ENCODE measurements at places on chromosomes 3 and 15. TPM values are rescaled to one million over a fixed set of nuclear protein-coding genes. Genes with fewer than 3 reads are reported as not detected.

DNAH12 gene
- under 0.01 TPM for total RNA-seq

ITIH1 gene
- not detected for total RNA-seq

EPHA3 gene
- under 0.01 TPM for total RNA-seq

PIF1 gene
- total RNA-seq: 0.21 TPM

HESX1 gene
- total RNA-seq: not detected

ARPC4 gene
- 134 TPM for total RNA-seq

TM2D3 gene
- 24.1 TPM for total RNA-seq
